ENCODE measurements at places on chromosomes 5 and 9.

- no peak for DNase-seq
Observed at GRCh38 chr5:155897761-155898160, 429.2 kb upstream of the SGCD start.

DNA sequence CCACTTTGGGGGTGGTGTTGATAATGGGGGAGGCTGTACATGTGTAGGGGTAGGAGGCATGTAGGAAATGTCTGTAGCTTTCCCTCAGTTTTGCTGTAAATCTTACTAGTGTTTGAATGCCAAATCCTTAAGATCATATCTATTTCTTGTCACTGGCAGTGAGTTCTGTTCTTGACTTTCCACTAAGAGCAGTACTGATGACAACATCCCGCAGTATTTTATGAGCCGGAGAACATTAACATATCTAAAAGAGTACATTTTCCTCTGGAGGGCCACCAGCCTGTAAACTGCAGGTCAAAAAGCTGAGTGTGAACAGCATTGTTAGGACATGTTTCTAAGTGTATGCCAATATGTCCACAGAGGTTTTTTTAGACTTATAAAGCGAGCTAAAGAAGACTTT lies 2.5 kb upstream of the HSPB3 start:
- DNase-seq = no peak

DNA sequence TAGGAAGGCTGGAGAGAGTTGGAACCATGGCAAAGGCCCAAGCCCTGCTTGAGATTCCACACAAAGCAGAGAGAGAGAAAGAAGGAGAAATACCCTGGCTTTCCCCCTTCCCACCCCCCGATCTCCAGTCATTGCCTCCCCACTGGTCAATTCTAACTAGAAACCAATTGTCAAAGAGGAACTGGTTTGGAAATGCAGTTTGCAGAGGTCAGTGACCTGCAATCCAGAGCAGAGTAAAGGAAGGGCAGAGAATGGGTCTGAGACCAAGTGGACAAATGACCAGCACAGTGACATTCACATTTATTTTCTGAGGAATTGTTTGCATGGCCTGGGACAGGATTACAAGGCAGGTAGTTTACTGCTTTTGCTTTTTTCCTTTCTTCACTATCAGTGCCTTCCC lies 37.5 kb upstream of the ZFYVE16 start:
- DNase-seq = no peak

DNA sequence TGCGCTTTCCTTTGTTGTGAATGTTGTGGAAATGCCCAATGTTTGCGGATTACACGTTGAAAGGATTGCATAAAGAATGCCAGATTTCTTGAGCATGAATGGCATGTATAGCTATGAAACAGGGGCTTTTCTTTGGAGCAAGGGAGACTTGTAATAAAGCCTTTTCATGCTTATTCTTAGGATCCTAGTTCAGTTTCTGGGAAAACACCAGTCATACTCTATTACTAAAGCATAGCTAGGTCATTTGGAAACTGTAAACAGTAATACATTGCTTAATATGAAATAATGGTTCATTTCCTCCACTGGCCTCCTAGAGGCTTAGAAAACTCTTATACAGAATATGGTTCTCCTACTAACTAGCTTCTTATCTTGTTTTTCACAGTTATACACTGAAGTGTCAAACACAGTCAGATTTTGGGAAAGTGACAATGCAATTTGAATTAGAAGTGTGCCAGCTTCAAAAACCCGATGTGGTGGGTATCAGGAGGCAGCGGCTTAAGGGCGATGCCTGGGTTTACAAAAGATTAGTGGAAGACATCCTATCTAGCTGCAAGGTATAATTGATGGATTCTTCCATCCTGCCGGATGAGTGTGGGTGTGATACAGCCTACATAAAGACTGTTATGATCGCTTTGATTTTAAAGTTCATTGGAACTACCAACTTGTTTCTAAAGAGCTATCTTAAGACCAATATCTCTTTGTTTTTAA lies 104.2 kb downstream of the MELK start:
- no peak for DNase-seq

DNA sequence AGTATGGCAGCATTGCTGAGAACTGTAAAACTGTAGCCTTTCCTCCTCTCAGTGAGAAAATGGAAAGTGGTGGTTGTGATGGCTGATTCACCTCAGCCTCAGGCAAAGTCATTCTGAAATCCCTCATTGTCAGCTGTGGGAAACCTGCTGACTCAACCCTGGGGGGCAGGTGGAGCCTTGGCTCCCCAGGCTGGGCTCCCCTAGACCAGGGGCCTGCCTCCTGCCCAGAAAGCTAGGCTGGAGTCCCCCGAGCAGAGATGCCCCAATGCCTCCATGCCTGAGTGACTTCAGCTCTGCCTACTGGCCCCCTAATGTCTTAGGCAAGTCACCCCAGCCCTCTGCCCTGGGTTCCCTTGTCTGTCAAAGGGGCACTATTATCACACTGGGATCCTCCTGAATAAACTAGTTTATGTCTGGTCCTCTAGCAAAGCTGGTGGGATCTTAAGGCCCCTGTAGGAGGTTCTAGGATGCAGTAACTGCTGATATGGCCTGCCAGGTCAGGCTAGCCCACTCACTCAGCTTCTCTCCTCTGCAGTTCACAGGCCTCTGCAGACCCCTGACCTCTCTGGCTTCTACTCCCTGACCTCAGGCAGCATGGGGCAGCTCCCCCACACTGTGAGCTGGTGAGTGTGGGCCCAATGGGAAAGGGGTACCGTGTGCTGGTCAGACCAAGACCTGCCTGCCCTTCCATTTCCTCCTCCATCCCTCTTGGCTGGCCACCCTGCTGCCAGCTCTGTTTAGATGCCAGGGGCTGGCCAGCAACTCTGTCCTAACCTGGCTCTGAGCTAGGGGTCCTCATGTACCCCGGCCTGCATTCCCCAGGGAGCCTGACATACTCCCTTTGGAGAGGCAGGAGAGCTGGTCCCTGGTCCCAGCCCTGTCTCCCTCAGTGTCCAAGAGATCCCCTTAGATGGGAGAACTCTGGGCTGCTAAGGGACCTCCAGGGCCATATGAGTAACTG lies 24.2 kb downstream of the TCF7 start:
- peak; percentile 45 for DNase-seq

DNA sequence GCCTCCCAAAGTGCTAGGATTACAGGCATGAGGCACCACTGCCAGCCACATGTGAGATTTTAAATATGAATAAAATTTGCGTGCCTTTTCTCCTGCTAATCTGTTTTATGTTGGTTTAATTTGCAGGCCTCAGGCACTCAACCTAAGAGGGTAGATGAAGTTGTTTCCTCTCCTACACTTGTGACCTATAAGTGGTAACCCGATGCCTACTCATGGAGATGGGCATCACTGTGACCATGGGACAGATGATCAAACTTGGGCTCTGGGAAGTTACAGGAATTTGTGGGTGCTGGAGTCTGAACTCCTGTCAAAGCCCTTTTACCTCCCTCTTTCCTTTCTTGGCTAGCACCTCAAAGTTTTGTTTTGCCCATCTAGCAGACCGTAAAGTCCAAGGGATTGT lies 1.1 kb downstream of the SLC28A3 start:
- DNase-seq = no peak

GRCh38 chr9:124322618-124323432 lies 65.1 kb downstream of the NEK6 start:
- no peak for DNase-seq

- peak; percentile 55 for DNase-seq
Observed at GRCh38 chr9:37528652-37529471, 43.1 kb downstream of the POLR1E start.

DNA sequence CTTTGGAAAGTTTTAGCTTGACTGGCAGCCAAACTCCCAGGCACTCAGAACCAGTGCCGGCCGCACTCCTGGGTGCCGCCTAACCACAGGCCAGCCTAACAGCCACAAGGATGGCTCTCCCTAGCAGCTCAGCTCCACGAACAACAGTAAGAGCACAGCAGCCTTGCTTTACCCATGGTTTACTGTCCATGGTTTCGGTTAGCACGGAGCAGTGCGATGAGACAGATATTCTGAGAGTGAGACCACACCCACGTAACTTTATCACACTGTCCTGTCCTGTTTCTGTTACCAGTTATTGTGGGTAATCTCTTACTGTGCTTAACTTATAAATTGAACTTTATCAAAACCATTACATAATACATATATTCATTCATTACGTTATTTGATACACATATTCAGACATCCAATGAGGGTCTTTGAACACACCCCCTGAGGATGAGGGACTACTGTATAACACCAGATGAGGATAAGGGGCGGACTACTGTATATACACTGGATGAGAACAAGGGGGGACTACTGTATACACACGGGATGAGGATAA lies 12.4 kb downstream of the CLPTM1L start:
- peak; percentile 22 for DNase-seq

- peak; percentile 52 for DNase-seq
Observed at GRCh38 chr5:177372034-177372896, 12.0 kb upstream of the SLC34A1 start.

- DNase-seq = no peak
Observed at GRCh38 chr5:135433681-135434426, 13.3 kb downstream of the DCANP1 start.

DNA sequence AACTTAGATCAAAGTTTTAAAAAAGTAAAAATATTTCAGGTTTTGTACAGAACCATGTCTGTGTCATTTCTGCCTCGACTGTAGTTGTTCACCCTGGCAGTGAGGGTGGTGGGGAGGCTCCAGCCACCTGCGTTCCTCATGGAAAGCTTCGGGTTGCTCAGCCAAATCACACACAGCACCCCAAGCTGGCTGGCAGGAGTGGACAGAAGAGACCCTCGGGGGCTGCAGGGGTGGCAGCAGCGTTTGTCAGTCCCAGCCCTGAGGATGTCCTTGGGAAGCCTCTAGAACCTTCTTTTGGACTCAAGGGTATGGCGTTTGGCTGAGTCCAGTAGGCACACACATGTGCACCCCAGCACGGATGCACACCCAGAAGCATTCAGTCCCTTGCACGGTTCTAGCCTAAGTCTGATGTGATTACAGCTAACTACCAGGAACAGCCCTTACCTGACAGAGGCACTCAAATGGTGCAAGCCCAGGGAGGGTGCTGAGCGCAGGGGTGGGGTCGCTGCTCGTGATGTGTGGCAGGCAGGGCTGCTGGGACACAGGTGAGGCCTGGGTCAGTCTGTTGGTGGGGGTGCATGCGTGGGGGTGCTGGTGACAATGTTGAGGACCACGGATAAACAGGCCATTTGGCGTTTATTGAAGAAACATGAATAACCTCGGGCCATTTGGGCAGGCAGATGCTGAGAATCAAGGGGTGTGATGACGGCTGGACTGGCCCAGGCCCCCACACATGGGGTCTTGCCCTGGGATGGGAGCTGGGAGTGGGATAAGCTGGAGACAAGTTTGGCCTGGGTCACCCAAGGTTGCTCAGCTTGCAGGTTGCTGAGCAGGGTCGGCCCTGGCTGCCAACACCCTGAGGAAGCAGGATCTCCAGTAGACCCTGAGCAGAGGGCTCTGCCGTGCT lies 103.4 kb downstream of the PHF2 start:
- DNase-seq = no peak

- DNase-seq = no peak
Observed at GRCh38 chr5:106085136-106085535, 1585.6 kb downstream of the EFNA5 start.

DNA sequence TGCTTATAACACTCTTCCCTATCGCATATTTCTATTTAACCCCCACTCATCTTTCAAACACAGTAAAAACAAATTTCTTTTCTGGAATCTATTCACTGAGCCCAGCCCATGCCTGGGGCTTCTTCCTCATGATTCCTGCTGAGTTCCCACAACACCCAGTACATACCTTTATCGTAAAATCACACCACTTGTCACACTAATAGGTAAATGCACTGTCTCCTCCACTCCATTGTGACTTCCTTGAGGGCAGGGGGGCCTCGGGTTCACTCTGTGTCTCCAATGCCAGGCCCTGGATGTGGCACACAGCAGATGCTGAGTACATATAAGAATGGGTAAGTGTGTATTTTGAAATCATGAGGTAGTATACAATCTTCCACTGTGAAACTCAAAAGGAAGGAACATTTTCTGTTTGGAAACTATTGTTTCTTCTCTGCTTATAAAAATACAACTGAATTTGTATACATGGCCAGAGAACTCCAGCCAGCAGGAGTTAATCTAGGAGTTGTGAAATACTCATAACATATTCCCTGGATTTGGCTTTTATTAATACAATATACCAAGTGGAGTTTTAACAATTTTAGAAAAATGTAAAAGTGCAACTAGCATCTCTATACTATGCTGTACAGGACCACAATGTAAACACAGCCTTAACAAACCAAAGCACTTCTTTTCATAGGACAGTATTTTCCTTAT lies 7.2 kb downstream of the PLK2 start:
- DNase-seq = no peak

- peak; percentile 51 for DNase-seq
Observed at GRCh38 chr9:4666042-4666699, at the start of gene SPATA6L. TSS of gene SPATA6L (minus strand) at chr9:4666480. CDS start at chr9:4666250, 230 bp downstream.

DNA sequence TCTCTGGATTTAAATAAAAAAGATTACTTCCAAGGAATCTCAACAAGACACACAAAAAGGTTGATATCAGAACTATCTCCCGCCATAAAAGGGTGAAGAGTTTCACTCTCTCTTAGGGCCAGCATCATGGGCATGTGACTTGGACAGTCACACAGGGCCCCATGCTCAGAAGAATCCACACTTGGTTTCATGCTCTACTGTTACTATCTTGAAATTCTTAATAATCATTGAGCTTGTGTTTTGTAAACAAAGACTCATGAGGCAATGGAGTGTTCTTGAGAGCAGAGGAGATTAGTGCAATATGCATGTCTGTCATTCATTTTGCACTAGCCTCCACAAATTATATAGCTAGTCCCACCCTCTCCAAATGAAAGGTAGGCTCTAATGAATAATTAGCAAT lies 58.4 kb downstream of the HMHB1 start:
- no peak for DNase-seq

DNA sequence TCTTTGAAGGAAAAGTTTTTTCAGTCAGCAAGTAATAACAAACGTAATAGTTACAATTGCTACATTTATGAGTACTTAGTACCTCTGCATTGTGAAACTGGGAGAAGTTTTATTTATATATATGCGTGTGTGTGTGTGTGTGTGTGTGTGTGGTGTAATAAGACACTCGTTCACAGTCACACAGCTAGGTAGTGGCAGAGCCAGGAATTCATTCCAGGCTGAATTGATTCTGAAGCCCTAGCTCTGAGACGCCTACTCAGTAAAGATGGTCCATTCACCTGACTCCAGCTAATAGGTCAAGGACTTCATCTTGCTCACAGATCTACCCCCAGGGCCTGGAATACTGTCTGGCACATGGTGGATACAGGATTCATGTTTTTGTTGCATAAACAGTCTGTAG lies 13.6 kb upstream of the CAST start:
- no peak for DNase-seq

- no peak for DNase-seq
Observed at GRCh38 chr5:123992641-123993040, 480.7 kb downstream of the CSNK1G3 start.

- DNase-seq = no peak
Observed at GRCh38 chr5:125897089-125897488, 526.1 kb upstream of the GRAMD2B start.

GRCh38 chr9:78866207-78867132 lies 569.5 kb downstream of the PSAT1 start:
- no peak for DNase-seq

DNA sequence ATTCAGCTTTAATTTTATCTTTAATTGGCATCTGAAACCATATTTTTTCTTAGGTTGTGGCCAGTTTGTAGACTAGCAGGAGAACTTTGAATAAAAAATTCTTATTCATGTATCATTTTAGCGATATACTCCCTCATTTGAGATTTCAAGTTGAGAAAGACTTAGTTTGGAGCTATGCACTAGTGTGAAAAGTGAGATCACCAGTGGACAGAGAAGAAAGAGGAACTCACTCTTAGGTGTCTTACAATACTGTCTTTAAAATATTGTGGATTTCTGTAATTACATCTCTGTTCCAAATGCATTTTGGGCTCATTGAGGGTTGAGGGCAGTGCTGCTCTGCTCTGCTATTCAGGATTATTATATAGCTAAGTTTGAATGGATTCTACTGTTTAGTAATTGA lies 54.7 kb downstream of the NAA35 start:
- no peak for DNase-seq

Measured in activated naive CD4-positive, alpha-beta T cell treated with anti-CD3 and anti-CD28 coated beads, Interleukin-2, amount 10 ng/mL, durations not matched to agents 7 days and 5 days (primary cell).